HS-5 (cell line): ENCODE measurements at places on chromosomes 7 and 10.

- DNase-seq, result no peak
Measured at GRCh38 chr7:8560501-8560900, 127.1 kb downstream of the NXPH1 start.

DNA sequence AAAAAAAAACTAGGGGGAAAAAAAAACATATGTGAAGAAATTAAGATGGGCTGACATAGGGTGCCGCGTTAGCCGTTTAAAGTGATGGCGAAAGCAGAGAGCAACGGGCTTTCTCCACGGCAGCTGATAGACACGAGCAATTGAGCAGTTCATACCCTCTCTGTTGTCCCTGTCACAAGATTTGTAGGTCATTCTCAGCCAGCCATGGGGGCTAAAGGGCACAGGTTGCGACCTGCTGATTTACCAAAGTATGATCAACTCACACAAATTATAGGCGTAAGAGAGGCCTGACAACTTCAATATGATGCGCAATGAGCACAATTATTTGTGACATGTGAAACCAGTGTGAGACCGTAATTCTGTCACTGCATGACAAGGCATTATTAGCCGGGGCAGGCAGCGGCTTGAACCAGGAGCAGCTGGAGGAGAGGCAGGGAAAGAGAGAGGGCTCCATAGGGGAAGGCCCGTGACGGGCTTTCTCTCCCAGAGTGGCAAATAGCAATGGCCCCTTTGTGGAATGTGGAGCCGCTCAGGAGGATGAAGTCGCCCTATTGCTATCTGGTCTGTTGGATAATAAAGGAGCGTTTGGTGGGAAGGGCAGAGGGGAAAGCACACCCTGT, 195.1 kb upstream of the HABP2 start:
- no peak for DNase-seq

DNA sequence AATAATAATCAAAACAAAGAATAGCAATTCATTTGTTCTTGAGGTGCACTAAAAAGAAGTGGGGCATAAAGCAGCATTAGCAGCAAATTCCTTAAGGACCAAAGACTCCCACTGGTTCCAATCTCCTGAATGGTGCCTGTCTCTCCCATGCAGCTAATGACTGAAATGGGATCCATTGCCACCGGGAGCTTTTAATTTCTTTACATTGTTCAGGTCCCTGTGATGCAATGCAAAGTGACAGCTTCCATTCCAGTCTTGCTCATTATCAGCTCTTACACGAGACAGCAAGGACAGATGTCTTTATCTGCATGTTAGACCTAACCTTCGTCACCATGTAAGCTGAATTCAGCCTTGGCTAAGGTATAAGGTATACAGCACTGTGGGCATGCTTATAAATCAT, 148.1 kb downstream of the POU6F2 start:
- no peak for DNase-seq

GRCh38 chr10:97707134-97707861, 6.2 kb upstream of the MARVELD1 start:
- DNase-seq, result no peak

DNA sequence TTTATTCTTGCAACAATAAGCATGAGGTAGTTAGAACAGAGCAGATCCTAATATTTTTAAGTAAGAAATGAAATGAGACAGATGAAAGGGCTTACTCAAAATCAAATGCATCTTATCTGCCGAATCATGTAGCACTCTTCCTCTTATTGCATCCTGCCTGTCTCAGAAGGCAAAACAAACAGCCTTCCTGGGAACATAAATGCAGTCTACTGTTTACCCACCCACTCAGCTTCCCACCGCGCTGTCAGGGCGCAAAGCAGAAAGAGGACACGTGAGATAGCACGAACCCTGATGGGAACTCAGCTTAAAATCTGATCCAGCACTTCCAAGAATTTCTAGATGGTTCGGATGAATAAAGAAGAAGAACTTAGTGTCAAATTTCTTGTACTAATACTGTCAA, 114.4 kb upstream of the CDK1 start:
- no peak for DNase-seq

GRCh38 chr7:89780291-89780690, 374.0 kb upstream of the STEAP1 start:
- no peak for DNase-seq

GRCh38 chr7:46244757-46245156, 323.7 kb upstream of the IGFBP3 start:
- peak; percentile 23 for DNase-seq

DNA sequence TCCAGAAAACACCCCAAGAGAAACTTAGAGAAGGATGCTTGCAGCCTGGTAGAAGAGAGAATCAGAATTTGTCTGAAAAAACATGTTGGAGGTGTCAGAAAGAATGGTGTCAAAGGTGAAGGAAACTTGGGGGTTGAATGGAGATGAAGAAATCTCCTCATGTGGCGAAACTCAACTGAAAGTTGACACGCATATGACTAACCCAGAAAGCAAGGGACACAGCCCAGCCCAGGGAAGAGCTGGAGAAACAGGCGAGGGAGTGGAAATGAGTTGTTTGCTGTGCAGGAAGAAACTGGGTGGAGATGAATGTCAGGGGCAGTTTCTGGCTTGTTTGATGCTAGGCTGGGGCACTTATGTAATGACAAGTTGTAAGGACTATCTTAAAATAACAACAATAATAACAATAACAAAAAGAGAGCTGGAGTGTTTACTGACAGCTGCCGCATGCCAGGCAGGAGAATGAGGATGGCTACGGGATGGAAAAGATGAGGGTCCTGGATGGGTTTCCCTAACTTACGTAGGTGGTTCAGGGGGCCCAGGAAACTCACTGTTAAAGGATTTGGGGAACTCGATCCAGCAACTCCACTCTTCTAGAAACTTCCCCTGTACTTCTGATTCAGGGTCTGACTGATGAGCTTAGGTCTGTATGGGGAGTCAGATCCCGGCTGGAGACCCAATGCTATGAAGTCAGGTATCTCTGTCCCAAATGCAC, 57.4 kb downstream of the MAP3K8 start:
- no peak for DNase-seq

GRCh38 chr7:109549471-109550193, 980.0 kb downstream of the DNAJB9 start:
- no peak for DNase-seq

- no peak for DNase-seq
Measured at GRCh38 chr10:114526126-114526503, 121.8 kb upstream of the AFAP1L2 start.

DNA sequence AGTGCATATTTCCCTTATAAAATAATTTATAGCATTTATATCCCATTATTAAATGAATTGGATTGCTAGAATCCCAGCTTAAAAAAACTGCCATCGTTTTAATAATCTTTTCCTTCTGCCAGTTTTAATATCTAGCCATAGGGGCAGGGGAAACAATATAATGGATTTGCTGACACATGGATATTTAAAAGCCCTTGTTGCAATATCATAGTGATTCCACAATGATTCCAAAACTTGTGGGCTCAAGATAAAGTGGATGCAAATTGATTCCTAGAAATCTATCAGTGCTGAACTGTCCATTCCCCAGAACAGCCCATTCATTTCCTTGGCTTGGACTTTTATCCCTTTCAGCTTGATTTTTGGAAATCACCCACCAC, 2.6 kb downstream of the CPA2 start:
- no peak for DNase-seq

- no peak for DNase-seq
Measured at GRCh38 chr7:142301299-142301698, 43.4 kb upstream of the PRSS58 start.

DNA sequence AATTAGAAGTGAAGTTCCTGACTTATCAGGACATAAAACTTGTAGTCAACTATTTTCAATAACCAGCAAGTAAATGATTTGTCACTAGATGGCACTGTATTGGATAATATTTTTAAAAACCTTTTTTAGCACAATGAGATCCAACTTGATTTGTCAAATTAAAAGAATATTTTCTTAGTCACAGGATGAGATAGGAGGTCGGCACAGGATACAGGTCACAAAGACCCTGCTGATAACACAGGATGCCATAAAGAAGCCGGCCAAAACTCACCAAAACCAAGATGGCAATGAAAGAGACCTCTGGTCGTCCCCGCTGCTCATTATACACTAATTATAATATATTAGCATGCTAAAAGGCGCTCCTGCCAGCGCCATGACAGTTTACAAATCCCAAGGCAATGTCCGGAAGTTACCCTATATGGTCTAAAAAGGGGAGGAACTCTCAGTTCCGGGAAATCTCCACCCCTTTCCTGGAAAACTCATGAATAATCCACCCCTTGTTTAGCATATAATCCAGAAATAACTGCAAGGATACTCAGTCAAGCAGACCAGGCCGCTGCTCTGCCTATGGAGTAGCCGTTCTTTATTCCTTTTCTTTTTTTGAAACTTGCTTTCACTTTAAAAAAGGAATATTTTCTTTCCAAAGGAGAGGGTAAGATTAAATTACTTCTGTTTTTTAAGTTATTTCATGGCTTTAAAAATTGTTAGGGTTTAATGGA, 255.7 kb upstream of the MKLN1 start:
- no peak for DNase-seq

- DNase-seq, result no peak
Measured at GRCh38 chr10:35768011-35768410, 125.9 kb upstream of the FZD8 start.

DNA sequence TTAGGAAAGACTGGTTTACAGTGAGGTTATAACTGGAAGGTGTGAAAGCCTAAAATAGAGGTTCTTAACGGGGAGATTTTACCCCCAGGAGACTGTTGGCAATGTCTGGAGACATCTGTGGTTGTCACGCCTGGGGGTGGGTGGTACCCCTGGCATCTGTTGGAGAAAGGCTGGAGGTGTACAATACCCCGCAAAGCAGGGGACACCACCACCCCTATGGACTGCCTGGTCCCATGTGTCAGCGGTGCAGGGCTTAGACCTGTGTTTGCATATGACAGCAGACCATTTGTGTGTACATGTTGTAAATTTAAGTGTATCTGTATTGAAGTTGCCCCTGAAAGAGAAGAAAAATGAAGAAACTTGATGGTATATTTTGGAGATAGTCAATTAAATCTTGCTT, 9.8 kb downstream of the LRRC27 start:
- no peak for DNase-seq

DNA sequence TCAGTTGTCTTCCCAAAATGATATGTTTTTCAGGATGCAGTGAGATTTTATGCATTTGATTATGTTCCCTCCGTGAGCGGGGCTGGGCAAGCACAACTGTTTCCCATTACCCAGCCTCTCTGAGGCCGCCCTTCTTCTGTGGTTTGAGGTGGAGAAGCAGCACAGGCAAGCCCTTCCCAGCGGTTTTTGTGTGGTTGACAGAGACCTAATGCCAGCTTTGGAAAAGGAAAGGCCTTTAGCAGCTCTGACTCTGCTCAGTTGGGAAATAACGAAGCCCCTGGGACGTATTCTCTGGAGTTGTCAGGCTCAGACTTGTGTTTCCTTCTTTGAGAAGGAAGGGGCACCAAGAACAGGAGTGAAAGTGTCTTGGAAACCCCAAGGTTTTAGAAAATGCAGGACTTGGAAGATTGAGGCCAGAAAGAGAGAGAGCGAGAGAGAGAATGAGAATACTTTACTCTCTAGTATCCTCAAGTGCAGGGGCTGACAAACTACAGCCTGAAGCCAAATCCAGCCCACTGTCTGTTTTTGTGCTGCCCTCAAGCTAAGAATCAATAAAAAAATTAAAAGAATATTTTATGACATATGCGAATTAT, 20.6 kb upstream of the PDCD4 start:
- DNase-seq, result no peak

- DNase-seq, result no peak
Measured at GRCh38 chr10:133378251-133379096, 588 bp upstream of the PAOX start.

DNA sequence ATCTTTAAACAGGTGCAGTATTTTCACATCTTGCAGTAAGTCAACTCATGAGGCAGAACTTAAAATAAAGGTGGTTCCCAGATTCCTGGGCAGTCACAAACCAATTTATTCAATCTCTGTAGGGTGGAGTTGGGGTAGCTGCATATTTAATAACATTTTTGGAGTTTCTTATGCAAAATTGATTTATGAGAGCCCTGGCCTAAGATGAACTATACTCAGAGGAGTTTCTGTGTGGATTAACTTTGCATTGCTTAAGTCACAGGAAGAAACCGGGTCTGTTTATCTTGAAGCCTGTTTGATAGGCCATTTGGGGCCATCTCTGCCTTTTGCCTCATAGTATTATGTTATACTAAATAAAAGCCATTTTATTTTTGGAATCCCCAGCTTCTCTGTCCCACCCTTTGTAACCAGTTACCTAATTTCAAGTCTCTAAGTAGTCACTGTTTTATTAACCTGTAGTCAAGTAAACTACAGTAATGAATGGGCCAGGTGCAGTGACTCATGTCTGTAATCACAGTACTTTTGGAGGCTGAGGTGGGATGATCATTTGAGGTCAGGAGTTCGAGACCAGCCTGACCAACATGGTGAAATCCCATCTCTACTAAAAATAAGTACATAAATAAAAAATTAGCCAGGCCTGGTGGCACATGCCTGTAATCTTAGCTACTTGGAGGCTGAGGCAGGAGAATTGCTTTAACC, 104.4 kb upstream of the FAM3C start:
- no peak for DNase-seq

GRCh38 chr10:31782701-31783100, 145.9 kb downstream of the ARHGAP12 start:
- DNase-seq, result no peak

DNA sequence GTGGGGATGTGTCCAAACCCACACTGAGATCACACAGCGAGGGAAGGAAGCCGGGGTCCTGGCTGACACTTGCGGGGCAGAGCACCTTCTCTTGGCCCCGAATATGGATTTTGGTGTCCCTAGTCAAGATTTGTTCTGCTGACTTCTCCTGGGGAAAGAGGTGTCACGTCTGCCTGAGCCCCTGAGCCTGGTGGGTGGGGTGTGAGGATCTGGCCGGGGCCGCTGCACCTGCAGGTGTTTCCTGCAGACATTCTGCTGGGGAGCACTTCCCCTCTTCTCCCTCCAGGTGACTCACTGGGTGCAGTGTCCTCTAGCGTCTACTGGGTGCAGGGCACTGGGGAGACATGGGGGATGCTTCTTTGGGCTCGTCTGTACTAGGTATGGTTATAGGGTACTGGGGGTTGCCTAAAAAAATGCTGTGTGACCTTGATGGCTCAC, 99.2 kb downstream of the GRK5 start:
- DNase-seq, result no peak

GRCh38 chr10:101305320-101306241, 48.4 kb upstream of the BTRC start:
- no peak for DNase-seq

DNA sequence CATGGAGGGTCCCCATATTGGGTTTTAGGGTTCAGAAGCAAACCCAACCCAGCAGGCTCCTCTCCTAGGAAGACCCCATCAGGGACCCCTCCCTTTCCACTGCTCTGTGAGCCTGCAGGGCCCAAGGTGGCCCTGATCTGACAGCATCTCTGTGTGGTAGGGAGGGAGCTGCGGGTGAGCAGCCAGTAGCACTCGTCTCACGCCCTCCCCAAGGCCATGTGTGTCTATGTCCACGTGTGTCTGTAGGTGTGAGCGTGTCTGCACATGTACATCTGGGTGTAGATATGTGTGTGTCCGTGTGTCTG, 103.5 kb upstream of the FAM20C start:
- no peak for DNase-seq

GRCh38 chr7:112635742-112636141, 154.5 kb downstream of the TMEM168 start:
- no peak for DNase-seq
